ENCODE measurements at places on chromosomes 4 and X. TPM values are rescaled to one million over a fixed set of nuclear protein-coding genes. Genes with fewer than 3 reads are reported as not detected.

Gene MFAP3L
- 0.10 TPM for total RNA-seq

Gene HCCS
- 48.6 TPM for total RNA-seq

Gene APLN
- 2.1 TPM for total RNA-seq

Gene L1CAM
- total RNA-seq: 186 TPM

Gene KDM6A
- total RNA-seq: 25.5 TPM

Gene TKTL2
- total RNA-seq: not detected

Gene TRMT2B
- total RNA-seq: 32.8 TPM
